ENCODE measurements at places on chromosomes 12 and 14.

DNA sequence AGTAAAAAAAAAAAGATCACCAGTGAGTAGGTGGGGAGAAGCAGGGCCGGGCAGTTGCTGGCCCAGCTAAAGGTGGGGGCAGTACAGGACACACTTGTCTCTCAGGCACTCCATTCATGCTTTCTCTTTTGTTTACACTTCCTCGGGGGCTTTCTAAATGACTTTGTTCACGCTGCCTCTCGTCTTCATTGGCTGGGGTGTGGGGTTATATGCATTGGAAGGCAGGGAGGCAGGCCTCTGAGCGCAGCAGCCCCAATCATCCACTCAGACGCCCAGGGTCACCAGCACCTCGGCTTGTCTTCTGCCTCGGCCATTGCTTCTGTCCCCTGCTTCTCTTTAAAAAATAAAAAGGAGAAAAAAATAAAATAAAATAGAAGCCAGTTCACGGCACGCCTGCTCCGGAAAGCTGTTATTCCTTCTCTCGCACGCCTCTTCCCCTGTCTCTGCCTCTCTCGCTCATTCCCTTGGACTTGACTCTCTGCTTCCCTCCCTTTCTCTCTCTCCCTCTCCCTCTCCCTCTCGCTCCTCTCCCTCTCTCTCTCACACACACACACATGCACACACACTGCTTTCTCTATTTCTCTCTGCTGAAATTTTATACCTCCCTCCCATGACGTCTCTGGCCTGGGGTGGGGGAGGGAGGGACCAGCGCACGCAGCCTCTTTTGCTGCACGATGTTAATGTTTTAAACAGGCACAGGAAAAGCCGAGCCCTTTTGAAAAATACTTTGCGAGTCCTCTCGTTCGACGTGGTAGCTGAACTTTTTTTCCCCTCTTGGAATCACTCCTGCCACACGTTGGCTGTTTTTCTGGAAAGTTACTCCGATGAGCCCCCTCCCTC is at the start of gene TGFB3:
Gene TGFB3 (minus strand): TSS at position 570 of the 840 bp plus-strand sequence. CDS start 1,102 bp downstream, outside the sequence.
- peak; percentile 65 for ATAC-seq

DNA sequence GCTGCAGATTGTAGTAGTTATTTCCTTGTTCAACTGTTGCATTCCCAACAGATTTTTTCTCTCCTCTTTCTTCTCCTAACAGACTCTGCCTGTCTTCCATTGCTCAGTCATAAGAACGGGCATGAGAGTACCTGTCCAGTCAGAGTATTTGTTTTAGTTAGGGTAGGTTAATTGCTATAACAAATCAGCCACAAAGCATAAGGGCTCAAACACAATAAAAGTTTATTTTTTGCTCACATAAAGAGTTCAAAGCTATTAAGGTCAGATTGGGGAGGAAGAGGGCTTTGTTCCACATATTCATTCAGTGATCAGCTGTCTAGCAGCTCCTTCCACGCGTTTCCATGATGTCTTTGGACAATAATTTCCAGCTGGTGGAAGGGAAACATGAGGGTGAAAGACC is 92.8 kb upstream of the PLXNC1 start:
- no peak for ATAC-seq

- no peak for ATAC-seq
Observed at GRCh38 chr12:64566122-64566521, 44.2 kb upstream of the RASSF3 start.

GRCh38 chr12:51533799-51534198 is 57.2 kb upstream of the SCN8A start:
- ATAC-seq = no peak

DNA sequence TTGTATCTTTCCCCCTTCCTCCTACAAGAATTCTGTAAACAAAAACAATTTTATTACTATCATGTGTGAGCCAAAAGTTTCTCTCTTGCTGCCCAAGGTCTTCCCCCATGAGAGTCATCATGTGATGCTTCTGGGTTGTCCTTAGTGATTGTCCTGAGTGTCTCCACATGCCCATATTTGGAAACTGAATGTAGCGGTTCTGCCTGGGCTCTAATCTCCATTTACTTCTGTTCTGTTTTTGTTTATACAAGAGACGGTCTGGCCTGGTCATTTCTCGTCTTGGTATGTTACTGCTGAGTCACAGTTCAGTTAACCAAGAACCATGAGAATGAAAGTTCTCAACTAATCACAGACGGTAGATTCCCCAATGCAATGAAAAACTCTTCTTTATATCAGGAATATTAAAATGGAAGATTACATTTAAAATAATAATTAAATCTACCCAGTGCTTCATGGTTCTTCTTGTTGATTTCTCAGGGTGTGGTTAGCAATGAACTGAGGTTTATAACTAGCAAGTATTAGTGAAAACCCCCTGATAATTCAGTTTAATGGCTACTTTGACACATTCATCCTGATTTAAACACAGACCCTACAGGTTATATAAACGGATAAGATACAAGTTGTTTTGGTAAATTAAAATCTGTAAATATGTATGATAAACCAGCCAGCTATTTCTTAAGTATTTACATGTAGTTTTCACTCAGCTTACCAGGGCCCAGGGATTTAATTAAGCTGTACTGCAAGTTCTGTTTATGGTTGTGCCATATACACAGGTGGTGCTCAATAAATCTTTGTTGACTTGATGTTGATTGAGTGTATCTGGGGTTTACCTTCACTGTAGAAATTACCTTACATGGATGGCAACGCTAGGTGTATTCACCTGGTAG is 81.1 kb downstream of the PELI2 start:
- peak; percentile 59 for ATAC-seq

Measured in esophagus mucosa (tissue), 1 donor.